ENCODE measurements at places on chromosomes 5 and 9.

DNA sequence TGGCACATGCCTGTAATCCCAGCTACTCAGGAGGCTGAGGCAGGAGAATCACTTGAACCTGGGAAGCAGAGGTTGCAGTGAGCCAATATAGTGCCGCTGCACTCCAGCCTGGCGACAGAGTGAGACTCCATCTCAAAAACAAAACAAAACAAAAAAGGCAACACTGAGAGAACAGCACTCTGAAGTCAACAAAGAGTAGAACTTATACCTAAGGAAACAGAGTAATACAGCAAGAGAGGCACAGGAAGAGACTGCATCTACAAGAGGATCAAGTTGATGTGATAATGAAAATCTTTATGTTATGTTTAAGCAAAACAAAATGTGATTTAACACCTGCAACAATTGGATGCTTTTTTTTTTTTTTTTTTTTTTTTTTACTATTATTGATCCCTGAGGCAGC lies 33.1 kb downstream of the FYB1 start:
- no peak for DNase-seq

DNA sequence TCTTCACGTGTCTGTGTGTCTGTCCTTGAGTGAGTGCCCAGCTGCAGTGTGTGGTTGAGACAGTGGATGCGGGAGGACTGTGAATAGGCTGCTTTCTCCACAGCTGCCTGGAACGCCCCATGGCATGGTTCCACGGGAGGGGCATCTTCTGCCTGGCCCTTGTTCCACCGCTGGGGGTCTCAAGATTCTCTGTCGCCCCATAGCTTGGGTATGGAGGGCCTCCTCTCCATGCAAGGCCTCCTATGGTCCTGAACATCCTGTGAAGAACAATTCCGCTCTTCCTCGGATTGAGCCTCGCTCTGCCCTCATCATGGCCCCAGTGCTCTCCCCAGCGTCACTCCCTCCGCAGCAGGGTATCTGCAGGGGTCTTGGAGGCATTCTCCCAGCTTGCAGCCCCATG lies 36.1 kb downstream of the COL5A1 start:
- no peak for DNase-seq

GRCh38 chr5:92637247-92637646 lies 943.8 kb downstream of the NR2F1-AS1 start:
- no peak for DNase-seq

DNA sequence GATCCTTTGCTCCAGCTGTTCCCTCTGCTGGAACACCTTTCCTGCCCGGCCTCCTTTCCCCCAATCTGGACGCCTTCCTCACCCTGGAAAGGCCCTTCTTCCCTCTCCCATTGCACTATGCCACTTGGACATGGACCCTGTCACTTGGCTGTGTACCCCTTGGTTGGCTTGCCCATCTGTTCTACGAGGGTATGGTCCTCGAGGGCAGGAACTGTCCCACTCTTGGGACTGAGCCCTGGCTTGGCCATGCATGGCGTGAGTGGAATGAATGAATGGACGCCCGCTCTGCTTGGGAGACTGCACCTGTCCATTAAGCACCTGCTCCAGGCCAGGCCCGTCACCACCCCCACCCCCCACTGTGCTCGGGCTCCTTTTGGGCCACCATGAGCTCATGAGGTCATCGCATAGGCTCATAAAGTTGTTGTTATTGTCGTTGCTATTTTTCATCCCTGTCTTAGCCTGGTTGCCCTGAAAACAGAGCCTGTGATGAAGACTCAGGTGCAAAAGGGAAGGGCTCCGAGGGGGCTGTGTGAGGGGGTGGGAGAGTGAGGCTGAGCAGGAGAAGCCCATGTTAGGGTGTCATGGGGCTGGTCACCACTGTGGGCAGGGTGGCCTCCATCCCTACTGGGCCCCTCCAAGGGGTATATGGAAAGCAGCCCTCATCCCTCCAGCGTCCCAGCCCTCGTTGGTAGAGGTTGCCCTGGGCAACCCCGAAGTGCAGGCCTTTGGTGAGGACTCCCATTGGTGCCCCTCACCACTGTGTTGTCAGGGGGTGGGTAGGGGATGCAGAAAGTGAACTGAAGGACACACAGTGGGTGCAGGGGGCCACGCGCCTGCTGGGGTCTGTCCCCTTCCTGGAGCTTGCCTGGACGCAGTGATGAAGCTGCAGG lies 57.2 kb upstream of the IER5L start:
- DNase-seq: no peak

- peak; percentile 34 for DNase-seq
Measured at GRCh38 chr9:114033397-114034103, 44.5 kb downstream of the AMBP start.

- peak; percentile 48 for DNase-seq
Measured at GRCh38 chr5:33032271-33033070, 321.4 kb downstream of the NPR3 start.

DNA sequence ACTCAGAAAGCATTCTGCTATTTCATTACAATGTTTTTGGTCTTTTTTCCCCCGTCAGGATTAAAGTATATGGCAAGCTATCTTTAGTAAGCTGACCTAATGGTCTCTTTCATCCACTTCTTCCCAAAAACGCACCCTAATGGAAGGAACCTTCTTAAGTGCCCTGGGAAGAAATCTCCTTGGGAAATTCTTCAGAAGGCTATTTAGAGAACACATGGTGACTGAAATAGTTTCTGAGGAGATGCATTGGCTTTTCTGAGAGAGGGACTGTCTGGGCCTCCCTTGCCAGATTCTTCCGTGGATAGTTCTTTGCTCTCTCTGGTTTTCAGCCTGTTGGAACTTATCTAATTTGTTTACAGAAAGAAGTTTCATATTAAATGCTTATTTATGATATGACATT lies 524.1 kb upstream of the MEF2C start:
- no peak for DNase-seq

- DNase-seq: peak; percentile 77
Measured at GRCh38 chr5:169706758-169707450, 69.8 kb downstream of the DOCK2 start.

- DNase-seq: no peak
Measured at GRCh38 chr5:115465431-115465830, 79.1 kb downstream of the FEM1C start.

DNA sequence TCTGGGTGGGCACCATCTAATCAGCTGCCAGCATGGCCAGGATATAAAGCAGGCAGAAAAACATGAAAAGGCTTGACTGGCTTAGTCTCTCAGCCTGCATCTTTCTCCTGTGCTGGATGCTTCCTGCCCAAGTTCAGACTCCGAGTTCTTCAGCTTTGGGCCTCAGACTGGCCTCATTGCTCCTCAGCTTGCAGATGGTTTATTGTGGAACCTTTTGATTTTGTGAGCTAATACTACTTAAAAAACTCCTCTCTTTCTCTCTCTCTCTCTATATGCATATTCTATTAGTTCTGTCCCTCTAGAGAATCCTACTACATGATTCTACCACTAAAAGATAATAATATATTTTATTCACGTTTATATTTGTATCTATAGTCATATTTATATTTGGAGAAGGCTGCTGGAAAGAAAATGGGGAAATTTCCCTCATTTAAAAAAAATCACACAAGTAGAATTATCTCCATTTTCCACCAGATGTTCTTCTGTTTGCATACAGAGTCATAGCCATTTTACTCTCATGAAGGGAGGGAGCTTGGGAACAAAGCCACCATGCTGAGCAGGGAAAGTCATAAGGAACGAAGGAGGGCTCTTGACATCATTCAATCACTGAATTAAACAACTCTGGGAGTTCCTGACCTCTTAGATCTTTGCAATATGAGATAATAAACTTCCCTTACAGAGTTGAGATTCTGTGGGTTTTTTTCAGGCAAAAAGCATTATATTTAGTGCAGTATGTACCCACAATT lies 1137.4 kb upstream of the CDH18 start:
- no peak for DNase-seq

DNA sequence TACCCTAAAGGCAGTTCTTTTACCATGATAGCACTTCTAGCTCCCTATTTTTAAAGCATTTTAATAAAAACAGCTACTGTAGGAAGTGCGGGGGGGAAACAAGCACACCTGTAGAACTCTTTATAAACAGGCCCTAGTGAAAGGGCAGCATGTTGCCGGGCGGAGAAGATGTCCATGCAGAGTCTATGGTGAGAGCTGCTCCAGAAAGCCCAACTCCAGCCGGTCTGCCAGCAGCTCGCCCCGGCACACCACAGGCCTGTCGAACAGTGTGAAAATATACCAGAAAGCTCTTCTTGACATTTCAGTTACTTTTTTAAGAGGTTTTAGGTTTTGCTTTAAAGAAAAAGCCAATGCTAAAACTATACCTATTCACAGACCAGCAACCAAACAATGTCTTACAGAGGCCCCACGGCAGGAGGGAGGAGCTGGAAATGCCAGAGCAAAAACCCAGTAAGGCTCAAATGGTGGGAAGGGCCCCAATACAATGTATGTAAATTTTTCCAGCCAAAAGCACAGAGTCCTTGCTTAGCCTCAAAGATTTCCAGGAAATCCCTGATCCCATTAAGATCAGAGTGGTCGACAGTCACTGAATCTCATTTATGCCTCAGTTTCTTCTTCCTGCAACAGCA lies 121.2 kb downstream of the SAXO1 start:
- DNase-seq: no peak

GRCh38 chr9:132008184-132008803 lies 71.4 kb downstream of the MED27 start:
- DNase-seq: peak; percentile 30

- DNase-seq: no peak
Measured at GRCh38 chr5:609506-609905, 2.6 kb upstream of the CEP72 start.

DNA sequence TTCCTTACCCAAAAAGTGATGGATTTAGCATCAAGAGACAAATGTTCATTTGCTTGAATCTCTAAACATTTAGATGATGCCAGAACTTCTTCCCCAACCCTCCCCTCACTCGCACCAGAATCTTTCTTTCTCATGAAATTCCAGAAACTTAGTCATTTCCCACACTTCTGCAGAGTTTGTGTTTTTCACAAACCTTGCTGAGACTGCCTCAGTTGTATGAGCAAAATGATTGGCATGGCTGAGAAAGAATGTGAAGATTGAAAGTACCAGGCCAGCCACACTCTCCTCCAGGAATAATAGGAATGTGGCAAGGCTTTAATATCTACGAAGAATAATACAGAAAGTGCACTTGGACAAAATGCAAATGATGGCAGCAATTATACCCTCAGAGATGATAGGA lies 428.3 kb upstream of the CDH6 start:
- no peak for DNase-seq

DNA sequence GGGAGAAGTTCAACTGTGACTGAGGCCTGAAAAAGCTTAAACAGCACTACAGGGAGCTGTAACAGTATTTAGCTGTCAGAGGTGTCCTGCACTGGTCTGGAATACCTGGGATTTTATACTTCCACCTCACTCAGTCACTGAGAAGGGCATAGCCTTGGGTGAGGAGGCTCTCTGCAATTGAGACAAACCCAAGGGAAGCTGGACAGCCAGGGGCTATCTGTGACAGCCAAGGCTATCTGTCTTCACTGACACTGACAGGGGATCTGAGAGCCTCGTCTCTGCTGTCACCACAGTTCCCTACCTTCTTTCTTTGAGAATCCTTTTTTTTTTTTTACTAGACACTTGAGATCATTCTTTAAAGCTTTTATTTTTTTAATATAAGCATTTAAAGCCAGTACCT lies 356.2 kb upstream of the CD180 start:
- no peak for DNase-seq

DNA sequence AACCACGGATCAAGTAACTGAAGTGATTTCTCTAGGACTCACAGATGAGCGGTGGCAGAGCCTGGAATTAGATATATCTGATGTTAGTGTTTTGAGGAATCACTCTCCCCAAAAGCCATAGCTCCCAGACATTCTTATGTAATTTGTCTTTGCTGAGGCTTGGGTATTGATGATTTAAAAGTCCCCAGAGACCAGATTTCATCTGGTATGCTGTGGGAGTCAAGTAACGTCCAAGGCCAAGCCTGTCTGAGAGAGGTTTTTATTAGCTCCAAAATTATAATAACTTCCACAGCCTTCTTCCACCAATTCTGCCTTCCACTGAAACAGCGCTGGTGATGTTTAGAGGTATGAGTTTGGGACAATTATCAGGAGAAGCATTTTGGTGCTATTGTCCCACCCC lies 21.3 kb upstream of the KCNIP1 start:
- DNase-seq: no peak

- no peak for DNase-seq
Measured at GRCh38 chr9:15248621-15249020, 58.4 kb downstream of the TTC39B start.

GRCh38 chr9:104494808-104495207 lies 9.3 kb upstream of the OR13F1 start:
- DNase-seq: no peak

DNA sequence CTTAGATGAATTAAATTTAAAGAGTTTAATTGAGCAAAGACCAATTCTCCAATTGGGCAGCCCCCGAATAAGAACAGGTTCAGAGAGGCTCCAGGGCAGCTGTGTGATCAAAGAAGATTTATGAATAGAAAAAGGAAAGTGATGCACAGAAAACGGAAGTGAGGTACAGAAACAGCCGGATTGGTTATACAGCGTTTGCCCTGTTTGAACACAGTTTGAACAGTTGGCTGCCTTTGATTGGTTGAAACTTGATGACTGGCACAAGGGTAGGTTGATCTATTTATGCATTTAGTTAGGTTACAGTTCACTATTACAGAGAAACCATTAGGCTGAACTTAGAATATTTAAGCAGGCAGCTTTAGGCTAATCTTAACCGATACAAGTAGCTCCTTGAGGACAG lies 29.5 kb downstream of the NIM1K start:
- no peak for DNase-seq

GRCh38 chr9:135478829-135479468 lies 633 bp upstream of the PPP1R26 start:
- peak; percentile 67 for DNase-seq

DNA sequence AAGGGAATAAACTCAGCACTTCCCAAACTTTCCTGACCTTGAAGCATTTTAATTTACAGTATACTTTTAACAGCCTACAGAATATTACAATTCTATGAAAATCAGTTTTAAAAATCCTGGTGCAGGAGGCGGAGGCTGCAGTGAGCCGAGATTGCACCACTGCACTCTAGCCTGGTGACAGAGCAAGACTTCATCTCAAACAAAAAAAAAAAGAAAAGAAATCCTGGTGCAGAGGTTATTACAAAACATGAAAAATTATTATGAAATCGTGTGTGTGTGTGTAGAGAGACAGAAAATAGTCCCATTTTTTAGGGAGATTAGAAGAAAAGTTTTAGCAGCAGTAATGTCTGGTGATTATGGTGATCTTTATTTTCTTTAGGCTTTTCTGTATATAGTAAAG lies 26.9 kb downstream of the GOLPH3 start:
- no peak for DNase-seq

DNA sequence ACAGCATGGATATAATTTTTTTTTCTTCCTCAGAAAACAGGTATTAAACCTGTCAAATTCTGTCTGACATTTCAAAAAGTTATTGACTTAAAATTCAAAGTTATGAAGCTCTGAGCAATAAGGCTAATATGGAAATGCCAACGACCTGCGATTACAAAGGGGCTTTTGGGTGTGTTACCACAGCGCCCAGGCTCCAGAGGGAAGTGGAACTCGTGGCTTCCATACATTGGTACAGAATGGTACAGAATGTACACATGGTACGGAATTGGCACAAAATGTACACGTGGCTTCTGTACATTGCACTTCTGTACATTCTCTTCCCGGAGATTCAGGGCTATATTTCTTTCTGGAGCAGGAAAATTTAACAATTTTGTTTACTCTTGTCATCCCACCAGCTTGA lies 225.1 kb upstream of the TBCA start:
- DNase-seq: no peak

Data from AG20443 (cell line).